Dermis blood vessel endothelial cell (primary cell): ENCODE measurements at places on chromosomes 5 and 9. TPM values are rescaled to one million over a fixed set of nuclear protein-coding genes. Genes with fewer than 3 reads are reported as not detected.

Gene DAB2
- 118 and 129 TPM in 2 replicates for total RNA-seq

DNA sequence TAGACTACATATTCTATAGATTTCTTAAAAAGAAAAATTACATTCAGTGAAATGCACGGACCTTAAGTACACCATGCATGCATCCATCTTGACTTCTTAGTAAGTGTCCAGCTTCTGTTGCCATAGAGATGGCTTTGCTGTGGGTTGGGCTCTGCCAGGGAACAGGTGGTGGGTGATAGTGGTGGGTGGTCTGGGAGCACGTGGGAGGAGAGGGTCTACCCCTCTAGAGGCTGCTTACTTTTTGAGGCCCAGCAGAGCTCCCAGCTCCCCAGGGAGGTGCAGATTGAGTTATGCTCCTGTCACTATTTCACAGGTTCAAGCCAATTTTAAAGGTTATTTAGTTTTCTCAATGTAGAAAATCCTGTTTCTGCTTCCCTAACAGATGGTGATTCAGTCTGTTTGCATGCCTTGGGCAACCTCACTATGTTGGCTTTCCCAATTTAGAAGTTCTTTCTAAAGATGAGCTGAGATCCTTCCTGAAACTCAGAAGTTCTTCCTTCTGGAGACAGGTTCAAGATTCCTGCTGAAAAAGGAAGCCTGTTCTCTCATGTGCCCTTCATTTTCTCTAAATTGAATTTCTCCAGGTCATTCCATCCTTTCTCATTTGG lies 107.4 kb upstream of the LHFPL2 start:
- no peak for DNase-seq

DNA sequence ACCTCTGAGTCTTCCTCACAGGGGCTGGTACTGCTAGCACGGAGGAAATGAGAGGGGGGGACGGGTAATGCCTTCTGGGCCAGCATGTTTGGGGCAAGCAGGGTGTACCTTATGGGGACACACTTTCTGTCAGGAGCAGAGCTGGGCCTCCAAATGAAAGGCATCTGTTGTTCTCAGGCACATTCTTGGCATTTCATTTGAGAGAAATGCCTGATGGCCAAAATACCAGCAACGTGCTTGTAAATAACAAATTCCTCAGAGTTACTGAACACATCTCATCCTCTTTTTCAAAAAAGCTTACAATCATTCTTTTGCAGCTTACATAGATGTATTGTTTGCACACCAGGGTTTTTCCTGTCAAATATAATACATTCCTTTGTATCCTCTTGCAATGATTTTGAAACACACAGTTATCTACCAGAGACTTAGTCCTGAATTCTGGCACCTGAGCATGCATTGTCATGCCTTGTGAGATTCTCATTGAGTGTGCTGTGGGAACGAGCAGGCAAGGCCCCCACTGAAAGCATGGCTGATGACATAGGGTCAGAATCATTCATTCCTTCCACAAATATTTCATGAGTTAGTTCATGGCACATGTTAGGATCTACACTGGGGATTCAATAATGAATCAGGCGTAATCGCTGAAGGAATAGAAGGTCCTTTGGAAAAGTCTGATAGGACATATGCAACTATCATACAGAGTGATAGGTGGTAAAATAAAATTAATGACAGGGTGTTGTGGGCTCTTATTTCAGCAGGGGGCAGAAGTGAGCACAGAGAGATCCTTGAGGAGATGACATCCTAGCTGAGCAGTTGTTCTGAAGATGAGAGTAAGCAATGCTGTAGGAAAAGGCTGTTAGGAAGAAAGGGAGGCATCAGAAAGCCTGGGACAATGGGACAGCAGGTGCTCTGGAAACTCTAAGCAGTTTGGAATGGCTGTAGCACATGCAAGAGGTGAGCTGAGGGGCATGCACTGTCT lies 260.9 kb upstream of the TUT7 start:
- no peak for DNase-seq

DNA sequence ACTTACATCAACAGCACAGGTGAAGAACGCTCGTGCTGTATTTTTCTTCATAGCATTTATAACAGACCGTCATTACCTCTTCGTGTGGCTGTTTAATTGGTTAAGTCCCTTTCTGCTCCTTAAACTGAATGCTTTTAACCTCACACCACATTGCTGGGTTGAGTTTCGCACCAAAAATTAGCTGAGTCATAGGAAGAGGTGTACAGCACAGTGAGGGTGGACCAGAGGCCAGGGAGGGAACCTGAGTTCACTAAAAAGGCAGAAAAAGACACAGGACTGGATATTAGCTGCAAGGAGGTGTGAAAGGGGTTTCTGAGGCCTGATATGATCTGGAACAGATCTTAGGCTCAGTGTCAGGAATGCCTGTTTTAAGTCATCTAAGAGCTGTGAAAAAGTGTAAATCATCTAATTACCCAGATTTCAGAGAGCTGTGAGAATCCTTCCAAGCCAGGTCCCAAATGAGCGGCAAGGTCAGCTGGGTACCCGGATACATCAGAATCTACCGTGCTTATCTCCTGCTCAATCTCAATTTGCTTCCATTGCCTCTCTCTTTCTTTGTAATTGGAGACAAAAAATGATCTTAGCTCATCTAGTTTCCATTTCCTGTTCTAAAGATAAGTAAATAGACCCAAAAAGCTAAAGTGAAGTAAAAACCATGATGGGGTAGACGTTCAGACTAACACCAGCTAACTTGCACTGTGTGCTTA lies 7.1 kb upstream of the CFAP90 start:
- DNase-seq: no peak

GRCh38 chr5:54717459-54717858 lies 199.9 kb downstream of the SNX18 start:
- no peak for DNase-seq

Gene CCDC192
- total RNA-seq: not detected in 2 replicates

GRCh38 chr5:87410931-87411330 lies 1.8 kb downstream of the CCNH start:
- DNase-seq: no peak

GRCh38 chr9:89185980-89186379 lies 7.4 kb upstream of the SHC3 start:
- peak; percentile 26 for DNase-seq

DNA sequence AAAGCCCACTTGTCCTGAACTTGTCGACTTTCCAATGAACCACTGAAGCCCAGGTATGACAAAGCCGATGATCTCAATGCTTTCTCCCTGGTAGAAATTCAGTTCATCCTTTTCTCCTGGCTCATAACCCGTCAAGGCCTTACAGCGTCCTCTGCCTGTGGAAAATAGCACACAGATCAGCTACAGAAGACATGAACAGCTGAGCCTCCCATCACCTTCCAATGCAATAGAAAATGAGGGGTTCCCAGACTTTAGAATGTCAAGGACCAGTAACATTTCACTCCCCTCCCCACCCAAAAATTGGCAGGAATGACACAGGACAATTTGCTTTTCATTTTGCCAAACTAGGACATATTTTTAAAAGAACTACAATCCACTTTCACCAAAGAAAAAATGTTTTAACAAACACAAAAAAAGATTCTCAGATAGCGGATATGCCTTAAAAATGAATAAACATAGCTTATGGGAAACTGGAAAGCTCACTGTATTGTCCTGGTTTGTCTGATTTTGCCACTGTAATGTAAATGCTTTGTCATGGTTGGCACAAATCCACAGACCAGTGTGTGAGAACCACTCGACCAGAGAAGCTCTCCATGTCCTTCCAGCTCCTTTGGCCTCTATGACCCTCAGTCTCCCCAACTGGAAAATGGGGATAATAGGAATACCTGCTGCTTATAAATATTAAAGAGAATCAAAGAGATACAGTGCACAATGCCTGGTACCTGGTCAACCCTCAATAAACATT lies 24.4 kb downstream of the SH3TC2 start:
- DNase-seq: peak; percentile 89

GRCh38 chr5:72468024-72468423 lies 39.2 kb downstream of the ZNF366 start:
- peak; percentile 52 for DNase-seq

- no peak for DNase-seq
Observed at GRCh38 chr9:93004561-93004960, 53.9 kb upstream of the SUSD3 start.

DNA sequence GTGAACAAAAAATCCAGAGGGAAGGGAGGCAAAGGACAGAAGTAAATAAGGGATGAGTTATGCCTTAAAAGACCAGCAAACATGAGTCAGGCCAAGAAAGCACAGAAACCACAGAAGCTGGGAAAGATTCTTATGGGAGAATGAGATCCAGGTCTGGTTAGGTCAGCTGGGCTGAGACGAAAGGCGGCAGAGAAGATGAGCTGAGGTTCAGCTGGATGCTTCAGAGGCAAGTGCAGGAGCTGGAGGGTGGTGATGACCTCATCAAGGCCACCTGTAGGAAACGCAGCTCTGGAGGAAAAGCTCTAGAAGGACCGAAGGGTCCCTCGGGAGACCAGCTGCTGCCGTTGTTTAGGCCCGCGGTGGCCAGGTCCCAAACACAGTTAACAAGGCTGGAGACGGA lies 152.0 kb downstream of the MYO10 start:
- no peak for DNase-seq
